ENCODE measurements at places on chromosomes 6 and 20. TPM values are rescaled to one million over a fixed set of nuclear protein-coding genes. Genes with fewer than 3 reads are reported as not detected.

Gene NCOA7
- 97.1 TPM for total RNA-seq

- peak; percentile 68 for DNase-seq
These were observed 119.1 kb upstream of the ADGRF1 start for GRCh38 chr6:47161176-47161687.

Gene TRIM15
- 13.5 TPM for total RNA-seq

DNA sequence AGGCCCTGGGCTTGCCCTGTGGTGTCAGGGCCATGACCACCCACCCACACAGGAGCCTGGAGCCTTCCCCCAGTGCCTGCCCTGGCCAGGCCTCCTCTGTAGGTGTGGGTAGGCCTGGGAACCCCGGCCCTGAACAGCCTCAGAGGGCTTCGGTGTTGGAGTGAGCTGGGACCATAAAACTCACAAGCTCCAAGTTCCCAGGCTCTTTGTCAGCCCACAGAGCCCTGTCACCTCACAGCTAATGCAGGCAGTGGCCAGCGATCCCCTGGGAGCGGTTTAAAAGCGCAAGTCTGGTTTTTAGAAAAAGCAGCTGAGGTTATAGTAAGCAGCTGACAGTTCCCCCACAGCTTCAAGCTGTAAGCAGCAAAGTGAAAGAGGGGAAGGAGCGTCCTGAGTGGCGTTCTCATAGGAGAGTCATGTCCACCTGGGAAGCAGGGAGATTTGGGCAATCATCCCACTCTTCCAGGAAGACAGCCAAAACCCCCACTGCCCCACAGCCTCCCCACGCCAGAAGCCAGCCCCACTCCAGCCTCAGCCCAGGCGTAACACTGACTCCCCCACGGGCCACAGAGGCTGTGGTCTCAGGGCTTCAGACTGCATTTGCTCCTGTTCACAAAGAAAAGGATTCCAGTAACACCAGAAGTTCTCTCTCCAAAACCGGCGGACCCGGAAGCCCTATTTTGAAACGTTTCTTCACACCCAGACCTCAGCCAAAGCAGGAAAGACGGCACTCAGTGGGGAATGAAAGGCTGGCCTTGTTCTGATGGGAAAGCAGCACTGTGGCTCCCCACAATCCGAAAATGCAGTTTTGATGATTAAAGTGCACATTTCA, 34.3 kb upstream of the FOXC1 start:
- no peak for DNase-seq

Gene BAG2
- 12.1 TPM for total RNA-seq

Gene GGT7
- 13.5 TPM for total RNA-seq

DNA sequence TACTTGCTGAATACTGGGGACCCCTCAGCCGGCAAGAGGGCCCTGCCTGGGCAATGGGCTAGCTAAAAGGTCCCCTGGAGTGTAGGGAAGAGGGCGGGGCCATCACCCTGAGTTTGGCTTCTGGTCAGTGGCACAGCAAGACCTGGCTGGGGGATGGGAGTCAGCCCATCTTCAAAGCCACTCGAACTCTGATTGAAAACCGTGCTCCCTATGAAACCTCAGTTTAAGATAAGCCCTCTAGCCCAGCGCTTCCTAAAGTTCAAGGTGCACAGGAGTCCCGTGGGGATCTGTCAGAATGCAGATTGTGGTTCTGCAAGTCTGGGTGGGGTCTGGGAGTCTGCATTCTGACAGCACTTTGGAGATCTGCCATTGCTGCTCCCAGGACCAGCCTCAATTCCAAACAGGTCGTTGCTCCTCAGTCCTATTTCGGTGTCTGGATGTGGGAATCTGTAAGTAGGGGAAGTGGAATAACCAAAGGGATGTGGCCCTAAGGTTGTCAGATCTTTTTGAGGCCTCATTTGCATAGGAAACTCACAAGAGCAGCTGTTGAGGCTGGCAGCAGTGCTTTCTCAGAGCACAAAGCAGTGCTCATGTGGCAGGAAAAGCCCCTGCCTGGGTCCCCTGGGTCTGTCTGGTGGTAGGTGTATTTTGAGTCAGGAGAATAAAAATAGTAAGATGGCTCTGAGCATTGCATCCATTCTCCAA, 85.3 kb upstream of the SCP2D1 start:
- no peak for DNase-seq

DNA sequence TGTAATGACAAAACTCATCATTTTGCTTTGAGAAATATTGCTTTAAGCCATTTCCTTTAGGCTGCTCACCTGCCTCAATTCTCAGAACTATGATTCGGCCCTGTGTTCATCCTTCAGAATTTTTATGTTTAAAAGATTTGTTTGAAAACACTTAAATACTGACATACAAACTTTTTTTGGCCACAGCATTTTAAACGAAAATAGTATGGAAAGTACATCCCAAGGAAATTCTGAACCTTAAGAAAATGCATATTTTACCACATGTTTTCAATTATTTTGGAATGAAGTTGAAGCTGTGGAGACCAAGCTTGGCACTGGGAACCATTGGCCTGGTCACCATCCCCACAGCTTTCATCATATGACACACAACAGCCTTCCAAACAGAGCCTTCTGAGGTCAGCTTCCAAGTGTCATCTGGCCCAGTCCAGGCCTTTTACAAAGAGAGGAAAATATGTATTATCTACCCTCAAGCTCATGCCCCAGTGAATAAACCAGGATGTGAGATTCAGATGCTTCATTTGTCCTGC, 83.3 kb downstream of the SOD2 start:
- DNase-seq = no peak
